Caki2 (cell line): ENCODE measurements at places on chromosomes 5 and 9. TPM values are rescaled to one million over a fixed set of nuclear protein-coding genes. Genes with fewer than 3 reads are reported as not detected.

DNA sequence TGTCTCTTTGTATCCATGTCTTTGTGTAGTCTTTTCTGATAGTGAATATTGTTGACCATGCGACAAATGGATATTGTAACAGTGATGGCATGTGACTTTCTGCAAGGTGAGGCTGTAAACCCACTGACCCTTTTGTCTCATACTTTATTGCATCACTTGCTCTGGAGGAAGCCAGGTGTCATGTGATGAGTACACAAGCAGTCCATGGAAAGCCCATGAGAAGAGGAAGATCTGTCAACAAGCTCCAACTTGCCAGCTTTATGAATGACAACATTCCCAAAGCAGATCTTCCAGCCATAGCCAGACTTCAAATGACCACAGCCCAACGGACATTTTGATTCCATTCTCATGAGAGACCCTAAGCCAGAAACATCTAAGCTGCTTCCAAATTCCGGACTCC, 450.1 kb upstream of the ACTBL2 start:
- no peak for DNase-seq

- DNase-seq = no peak
These were observed 180.3 kb downstream of the C9orf152 start for GRCh38 chr9:110027671-110028081.

- DNase-seq = no peak
These were observed 28.8 kb downstream of the NSD1 start for GRCh38 chr5:177162379-177162778.

DNA sequence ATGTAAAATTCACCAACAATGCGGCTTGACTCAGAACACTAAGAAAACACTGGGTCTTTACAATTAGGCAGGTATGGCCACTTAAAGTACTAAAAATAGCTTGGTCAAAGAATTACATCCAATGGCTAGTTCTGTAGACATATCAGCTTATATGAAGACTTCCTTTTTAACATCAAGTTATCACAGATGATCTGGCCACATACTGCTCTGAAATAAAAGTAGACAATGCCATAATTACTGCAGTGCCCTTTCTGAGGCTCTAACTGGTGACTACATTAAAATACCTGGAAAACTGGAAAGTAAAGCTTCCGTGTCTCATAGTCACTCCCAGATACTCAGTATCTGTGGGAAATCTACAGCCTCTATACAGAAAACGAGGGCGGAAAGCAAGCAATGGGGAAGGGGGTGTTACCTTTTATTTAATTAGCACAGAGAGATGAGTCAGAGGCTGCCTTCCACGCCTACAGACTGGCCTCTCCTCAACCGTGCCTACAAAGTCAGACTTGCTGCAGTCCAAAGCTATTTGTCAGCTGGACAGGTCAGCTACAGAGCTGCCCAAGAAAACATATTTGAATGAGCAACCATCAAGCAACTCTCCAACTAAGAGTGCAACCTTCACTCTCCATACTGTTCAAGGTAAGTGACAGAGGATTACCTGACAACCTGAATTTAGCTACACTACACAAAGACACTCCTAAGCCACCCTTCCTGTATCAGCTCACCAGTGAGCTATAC, 8.7 kb downstream of the SERINC5 start:
- DNase-seq = peak; percentile 92

HAVCR1 gene
- 54.8 and 62.9 TPM in 2 replicates for total RNA-seq

RASGRF2 gene
- 1.3 and 2.5 TPM in 2 replicates for total RNA-seq

NRARP gene
- 0.17 and 2.0 TPM in 2 replicates for total RNA-seq

GPR151 gene
- total RNA-seq = not detected in 2 replicates
